ENCODE measurements at places on chromosomes 16 and 17.

DNA sequence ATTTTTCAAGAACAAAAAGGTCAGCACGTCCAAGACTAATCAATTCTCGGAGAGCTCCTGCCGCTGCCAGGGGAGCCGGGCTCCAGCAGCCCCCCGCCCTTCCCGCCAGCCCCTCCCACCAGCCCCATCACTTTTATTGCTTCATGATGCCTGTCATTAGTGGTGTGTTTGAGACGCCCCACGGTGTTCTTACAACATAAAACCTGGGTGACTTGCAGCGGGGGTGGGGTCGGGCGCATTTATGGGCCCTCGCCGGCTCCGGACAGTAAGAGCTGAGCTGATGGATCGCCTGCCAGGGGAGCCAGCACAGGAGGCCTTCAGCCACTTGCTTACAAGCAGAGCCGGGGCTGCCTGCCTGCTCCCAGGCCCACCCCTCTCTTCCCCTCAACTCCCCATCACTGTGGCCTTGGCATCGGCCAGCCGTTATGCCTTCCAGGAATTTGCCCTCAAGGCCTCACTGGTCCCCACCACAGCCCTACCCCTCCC, 82.9 kb upstream of the CBX4 start:
- no peak for DNase-seq

GRCh38 chr17:64648234-64648633, 13.9 kb downstream of the SMURF2 start:
- no peak for DNase-seq

DNA sequence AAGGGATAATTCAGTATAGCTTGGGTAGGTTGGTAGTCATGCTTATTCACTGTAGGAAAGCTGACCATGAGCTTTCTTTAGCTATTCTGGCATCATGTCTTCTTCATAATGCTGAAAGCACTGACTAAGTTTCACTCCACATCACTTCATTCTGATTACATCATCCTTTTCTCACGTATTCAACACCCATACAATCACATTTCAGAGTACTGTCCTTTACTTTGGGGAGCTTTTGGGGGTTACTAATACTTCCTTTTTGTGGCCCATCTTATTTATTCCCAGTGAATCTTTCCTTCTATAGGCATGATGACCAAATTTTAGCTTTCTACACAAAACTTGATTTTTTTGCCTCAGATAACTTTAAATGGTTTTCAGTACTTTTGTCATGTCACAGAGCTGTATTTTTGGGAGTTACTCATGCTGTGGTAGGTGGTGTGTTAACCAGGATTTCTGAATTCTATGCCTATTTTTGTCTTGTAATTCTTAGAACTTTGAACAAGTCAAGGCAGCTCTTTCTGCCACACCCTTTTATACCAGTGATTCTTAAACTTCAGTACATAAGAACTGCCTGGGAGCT, 23.5 kb downstream of the TADA2A start:
- DNase-seq, result no peak

DNA sequence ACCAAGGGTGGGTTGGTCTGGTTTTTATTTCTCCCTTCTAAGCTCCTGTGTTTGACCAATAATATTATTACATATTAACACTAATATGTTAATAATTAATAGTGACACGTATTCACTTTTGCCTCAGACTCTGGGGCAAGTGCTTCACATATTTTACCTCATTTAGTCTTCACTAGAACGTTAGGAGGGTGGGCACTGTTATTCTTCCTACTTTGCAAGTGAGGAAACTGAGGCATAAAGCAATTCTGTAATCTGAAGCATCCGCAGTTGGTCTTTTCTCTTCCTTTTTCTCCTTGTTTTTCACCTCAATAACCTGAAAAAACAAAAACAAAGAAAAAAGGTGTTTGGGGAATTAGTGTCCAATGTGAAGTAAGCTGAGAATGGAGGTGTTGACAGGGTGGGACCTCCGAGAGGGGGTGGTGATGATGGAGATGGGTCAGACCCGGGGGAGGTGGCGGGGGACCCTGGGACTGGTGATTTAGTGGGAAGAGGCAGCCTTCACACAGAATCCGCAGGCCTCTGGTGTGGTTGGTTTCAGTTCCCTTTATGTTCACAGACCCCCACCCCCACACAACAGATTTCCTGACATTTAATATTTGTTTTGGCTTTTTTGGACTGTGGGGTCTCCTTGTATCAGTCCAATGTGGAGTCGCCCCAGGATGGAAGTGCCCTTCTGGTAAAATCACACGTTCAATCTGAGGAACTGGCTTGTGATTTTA, 3.7 kb downstream of the CDH1 start:
- DNase-seq, result no peak

DNA sequence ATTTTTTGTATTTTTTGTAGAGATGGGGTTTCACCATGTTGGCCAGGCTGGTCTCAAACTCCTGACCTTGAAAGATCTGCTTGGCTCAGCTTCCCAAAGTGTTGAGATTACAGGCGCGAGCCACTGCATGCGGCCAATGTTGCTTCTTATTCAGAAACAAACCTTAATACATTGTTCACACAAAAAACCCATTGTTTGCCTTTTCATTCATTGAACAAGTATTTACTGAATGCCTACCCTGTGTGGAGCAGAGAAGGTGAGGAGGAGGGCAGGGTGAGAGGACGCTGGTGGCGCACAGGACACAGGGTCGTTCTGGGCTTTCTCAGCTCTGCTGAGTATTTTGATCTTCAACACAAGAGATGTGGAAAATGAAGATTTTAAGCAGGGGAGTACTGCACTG, 8.0 kb upstream of the KRT23 start:
- DNase-seq, result no peak

- DNase-seq, result peak; percentile 62
These were observed at the start of gene QPRT for GRCh38 chr16:29678691-29679267. Gene QPRT (plus strand): TSS chr16:29679180. CDS start chr16:29679198, 18 bp downstream.

GRCh38 chr17:43907425-43907981, at the start of gene MPP2:
Gene MPP2 (minus strand): TSS chr17:43907536. CDS start chr17:43904460, 3,076 bp downstream.
- DNase-seq, result peak; percentile 61

- DNase-seq, result no peak
These were observed 161.5 kb upstream of the TOX3 start for GRCh38 chr16:52708476-52708875.

GRCh38 chr16:23535901-23536300, 21.2 kb downstream of the EARS2 start:
- no peak for DNase-seq

- DNase-seq, result no peak
These were observed 14.4 kb upstream of the FAAP100 start for GRCh38 chr17:81566461-81567126.

DNA sequence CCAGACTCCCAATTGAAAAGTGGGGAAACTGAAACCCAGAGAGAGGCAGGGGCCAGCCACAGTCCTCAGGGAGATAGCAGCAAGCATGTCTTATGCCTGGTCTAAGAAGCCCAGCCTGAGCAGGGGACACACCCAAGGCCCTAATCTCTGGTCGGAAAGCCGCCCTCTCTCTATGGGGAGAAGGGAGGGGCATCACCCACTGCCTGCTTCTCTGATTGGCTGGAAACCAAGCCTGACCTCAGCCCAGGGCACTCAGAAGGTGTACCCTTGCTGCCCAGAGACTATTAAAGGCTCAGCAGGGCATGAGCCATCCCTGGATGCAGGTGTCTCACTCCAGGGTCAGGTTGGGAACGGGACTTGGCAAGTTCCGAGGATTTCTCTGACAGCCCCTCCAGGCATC, 5.7 kb upstream of the KRT13 start:
- DNase-seq, result no peak

DNA sequence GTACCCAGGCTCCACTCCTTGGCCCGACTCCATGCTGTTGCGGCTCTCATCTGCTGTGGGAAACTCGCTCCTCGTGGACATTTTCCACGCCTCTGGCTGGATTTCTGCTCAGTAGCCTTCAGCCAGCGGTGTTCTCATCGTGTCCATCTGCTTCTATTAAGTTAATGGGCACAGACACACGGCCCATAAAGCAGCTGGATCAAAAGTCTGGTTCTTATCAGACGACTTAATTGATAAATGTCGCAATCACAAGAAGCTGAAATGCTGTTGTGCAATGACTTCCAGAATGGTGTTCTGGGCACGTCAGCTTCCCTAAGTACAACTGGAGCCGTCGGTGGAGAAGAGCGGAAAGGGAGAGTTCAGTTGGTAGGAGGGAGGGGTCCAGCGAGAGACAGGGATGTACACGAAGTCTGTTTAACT, 211.7 kb upstream of the CHMP6 start:
- DNase-seq, result no peak

- DNase-seq, result no peak
These were observed 10.0 kb downstream of the BTBD17 start for GRCh38 chr17:74351552-74352210.

DNA sequence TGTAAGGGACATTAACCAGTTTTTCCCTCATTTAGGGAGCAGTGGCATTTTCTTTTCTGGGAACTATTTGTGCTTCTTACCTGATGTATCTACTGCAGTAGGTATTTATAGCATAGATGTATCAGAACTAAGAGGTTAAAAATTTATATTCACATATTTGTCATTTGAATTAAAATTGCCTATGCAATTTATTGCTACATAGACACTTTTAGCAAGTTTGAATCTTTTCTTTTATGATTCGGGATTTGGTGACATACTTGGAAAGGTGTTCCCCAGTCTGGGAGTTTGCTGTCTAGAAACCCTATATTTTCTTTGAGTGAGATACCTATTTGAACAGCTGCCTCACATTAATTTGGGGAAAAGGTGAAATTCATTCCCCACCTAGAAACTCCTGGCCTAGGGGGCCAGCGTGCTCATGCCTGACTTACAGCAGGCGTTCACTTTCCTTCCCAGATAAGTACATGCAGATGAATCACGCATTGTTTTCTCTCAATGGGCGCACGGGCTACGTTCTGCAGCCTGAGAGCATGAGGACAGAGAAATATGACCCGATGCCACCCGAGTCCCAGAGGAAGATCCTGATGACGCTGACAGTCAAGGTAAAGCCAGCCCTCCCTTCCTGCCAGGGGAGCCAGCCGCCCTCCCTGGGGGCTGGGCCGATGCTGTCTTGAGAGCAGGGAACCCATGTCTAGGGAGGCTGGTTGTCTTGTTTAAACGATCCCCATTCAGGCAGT, 73.8 kb downstream of the SDR42E1 start:
- no peak for DNase-seq

DNA sequence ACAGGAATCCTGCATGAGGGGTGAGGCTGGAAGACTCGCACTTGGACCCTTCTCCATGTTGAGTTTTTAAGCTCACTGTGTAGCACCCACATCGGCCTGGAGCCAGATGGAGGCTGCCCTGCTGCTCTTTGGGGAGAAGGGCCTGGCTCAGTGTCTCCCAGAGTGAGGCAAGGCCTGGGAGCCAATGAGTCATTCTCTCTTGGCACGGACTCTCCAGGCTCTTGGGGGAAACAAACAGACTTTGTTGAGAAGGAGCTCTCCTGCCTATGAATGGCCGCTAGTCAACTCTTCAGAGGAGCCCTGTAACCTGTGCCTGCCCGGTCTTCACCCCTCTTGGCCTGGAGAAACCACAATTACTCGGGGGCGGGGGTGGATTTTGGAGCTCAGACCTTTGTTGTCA, 50.8 kb upstream of the MAF start:
- no peak for DNase-seq

DNA sequence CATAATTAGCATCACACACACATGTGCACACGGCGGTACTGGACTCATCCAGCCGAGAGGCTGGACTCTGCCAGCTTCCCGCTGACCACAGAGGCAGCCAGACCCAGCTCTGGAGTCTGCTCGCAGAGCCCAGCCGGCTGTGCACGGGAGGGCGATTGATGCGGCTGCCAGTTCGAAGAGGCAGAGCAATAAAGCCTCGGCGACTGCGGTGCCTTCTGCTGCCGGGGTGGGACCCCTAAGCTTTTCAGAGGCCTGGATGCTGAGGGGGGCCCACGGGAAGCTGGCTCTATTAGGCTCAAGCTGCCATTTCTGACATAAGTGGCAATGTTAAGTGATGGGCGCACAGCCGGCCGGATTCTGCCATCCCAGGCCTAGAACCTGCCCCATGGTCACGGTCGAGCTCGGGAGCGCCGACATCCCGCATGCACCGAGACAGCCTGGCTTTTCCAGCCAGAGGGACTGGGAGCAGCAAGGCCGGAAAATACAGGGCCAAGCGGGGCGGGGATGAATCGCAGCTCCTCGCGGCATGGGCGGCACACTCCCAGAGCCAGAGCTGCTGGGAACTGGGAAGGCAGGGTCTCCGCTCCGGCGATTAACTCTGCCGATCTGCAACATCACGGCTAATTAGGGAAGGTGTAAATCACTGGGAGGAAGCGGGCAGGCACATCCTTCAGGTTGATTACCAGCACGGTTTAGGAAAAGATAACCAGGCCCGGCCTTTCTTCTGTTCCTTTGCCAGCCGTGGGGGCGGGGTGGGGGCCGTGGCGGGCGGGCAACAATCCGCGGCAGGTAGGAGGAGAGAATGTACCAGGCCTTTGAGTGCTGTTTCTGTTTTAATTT, 57.7 kb downstream of the TBC1D16 start:
- no peak for DNase-seq

- no peak for DNase-seq
These were observed 237.5 kb upstream of the PMFBP1 start for GRCh38 chr16:72409423-72409822.

- no peak for DNase-seq
These were observed 1.7 kb downstream of the ARHGDIA start for GRCh38 chr17:81869221-81870130.

DNA sequence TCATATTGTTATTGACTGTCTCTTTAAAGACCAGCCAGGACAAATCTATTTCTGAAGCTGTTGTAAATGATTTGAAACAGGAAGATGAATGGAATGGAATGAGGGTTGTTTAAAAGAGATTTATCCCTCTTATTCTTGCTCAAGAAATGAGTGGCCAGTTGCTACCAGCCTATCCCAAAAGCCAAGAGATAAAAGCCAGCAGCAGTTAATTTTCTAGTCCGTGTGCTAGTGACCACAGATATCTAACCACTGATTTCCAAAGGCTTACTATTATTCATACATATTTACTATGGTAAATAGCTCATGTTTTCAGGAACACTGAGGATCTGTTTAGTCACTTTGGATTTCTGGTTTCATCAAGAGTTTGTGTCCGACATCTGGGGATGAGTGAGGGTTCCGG, 105.7 kb downstream of the CDH13 start:
- no peak for DNase-seq

DNA sequence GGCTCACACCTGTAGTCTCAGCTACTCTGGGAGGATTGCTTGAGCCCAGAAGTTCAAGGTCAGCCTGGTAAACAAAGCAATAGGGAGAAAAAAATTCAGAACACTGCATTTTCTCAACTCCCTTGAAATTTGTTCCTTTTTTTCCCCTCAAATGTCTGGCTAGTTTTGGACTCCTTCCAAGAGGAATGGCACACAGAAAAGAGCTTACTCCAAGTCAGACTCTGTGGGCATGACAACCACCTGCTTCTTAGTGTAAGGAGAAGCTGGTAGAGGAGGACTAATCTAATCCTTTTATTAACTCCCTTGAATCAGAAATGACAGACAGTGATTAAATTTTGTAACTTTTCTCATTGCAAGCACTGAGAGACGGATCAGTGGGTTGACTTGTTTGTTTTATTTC, 27.9 kb upstream of the HYDIN start:
- no peak for DNase-seq
